Esophagus muscularis mucosa (tissue), 4 donors: ENCODE measurements at places on chromosomes 1 and 21. TPM values are rescaled to one million over a fixed set of nuclear protein-coding genes. Genes with fewer than 3 reads are reported as not detected.

DNA sequence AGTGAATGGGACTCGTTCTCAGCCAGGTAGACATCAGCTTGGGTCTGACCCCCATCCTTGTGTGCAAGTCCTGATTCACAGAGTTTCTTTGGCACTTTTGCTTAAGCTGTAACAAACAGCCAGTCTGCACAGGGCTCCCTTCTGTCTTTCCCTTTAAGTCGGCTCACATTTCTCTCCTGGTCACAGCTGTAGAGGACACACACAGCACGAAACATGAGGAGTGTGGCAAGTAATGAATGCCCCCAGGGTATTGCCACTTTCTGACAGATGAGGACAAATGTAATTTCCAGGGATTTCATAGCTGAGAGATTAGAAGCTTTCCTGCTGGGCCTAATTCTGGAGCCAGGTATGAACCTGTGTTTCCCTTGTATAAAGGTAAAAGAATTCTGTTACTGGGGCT, 423.5 kb downstream of the KIF26B start:
- no peak for DNase-seq

GRCh38 chr1:95625224-95625623, 391.2 kb downstream of the RWDD3 start:
- no peak for DNase-seq

- DNase-seq, result no peak
Observed at GRCh38 chr1:171403393-171403792, 81.9 kb upstream of the PRRC2C start.

FCER1A gene
- 8.3 TPM for total RNA-seq

GRCh38 chr1:162023547-162024501, at the start of gene OLFML2B:
OLFML2B (minus strand) TSS chr1:162023869; CDS start chr1:162023430, 439 bp downstream.
- no peak for DNase-seq

DNA sequence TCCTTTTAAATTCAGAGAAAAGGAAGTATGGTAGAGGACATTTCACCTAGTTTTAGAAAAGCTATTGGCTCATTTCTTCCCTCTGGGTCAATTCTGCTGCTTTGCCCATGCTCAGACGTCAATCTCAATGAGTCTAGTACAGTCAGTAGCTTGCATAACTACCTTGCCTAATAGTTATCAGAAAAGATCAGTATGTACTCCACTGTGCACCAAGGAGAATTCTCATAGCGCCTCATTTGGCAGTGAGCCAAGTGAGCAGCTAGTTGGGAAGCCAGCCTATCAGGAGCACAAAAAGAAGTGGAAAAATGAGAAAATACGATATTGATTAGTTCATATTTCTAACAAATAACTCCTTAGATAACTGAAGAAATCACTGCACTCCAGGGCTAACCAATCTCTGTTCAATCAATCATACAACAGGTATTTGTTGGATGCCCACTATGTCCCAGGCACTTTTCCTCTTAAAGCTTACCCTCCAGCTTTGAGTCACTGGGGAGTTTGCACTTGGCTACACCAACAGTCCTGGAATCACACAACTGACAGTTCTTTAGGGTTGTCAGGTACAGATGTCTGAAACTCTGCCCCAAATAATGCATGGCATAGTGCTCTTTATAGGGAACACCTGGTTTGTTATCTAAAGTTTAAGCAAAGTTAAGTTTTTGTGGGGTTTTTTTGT, 50.2 kb downstream of the PRDX6 start:
- no peak for DNase-seq

DNA sequence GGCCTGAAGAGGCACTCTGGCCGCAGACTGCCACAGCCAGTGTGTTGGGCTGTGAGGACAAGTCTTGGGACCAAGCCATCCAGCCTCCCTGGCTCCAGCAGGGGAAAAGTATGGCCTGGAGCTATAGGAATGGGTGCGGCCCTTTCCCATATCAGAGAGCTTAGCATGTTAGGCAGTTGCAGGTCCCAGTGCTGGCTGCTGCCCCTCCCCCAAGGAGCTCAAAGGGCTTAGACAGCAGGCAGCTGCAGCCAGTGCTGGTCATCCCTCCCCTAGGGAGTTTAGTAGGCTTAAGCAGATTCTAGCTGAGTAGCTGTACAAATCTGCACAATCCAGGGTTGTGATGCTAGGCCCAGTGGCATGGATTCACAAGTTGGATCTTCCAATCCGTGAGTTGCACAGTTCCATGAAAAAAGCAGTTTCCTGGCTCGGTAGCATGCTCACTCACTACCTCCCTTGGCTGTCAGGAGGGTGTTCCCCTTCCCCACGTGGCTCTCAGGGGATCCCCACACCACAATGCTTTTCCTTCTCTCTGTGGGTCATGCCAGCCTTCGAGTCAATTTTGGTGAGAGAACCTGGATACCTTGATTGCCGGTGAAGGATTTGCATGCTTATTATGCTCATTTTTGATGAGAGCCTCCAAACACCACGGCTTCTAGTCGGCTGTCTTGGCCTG, 1490.8 kb downstream of the BRINP3 start:
- no peak for DNase-seq

- no peak for DNase-seq
Observed at GRCh38 chr1:8905582-8906191, 27.2 kb upstream of the ENO1 start.

DNA sequence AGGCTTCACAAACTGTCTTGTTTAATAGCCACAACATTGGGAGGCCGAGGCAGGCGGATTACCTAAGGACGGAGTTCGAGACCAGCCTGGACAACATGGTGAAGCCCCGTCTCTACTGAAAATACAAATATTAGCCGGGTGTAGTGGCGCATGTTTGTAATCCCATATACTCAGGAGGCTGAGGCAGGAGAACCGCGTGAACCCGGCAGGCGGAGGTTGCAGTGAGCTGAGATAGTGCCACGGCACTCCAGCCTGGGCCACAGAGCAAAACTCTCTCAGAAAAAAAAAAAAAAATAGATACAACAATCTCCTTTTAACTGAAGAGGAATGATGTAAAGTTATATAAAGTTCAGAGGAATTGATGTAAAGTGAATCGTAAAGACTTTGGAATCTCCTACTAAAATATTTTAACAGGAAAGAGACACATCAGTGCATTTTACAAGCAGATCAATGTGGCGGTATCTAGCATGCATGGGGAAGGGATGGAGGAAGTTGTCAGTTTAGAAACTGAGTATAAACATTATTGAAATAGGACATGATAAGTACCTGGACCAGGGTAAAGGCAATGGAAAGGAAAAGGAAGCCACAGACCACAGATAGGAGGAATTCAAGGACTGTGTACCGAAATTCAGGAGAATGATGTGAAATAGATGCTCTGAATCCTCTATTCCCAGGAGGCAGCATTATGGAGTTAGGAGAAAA, 41.5 kb downstream of the PTPRC start:
- DNase-seq, result no peak

GRCh38 chr1:241157435-241157834, 199.6 kb downstream of the RGS7 start:
- no peak for DNase-seq

COL16A1 gene
- 47.8 TPM for total RNA-seq

GRCh38 chr21:45387506-45387905, 17.5 kb upstream of the COL18A1 start:
- DNase-seq, result no peak

DNA sequence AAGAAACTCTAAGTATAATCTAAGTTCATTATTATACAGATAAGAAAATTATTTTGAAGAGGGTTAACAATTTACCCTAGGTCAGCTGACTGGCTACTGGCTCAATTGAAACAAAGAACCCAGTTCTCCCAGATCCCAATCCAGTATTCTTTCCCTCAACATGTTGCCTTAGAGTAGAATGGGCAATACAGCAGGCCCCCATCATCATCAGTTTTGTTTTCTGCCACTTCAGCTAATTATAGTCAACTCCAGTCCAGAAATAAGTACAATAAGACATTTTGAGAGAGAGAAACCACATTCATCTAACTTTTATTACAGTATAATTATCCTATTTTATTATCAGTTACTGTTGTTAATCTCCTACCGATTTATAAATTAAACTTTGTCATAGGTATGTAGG, 241.2 kb downstream of the ASTN1 start:
- no peak for DNase-seq

GRCh38 chr1:41640756-41641474, 156.4 kb upstream of the EDN2 start:
- DNase-seq, result no peak

RGS1 gene
- 6.1 TPM for total RNA-seq

LINGO4 gene
- total RNA-seq, result not detected

GRCh38 chr1:162197615-162198421, 128.3 kb downstream of the NOS1AP start:
- no peak for DNase-seq

DNA sequence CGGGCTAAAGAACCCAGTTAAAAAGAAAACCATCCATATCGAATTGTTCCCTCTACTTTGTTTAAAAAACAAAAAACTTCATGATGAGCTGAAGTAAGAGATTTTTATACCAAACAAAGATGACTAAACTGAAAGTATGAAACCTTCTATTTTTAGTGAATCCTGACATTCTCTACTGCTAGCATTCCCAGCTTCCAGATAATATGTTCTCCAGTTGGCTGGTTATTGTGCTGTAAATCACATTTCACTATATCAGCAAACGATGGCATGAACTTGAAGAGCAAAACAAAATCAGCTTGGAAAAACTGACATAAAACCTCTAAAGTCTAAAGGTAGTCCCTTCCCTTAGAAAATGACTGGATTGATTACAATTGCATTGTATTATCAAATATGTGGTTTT, 68.1 kb upstream of the APP start:
- no peak for DNase-seq

ARHGAP30 gene
- 4.6 TPM for total RNA-seq

GRCh38 chr1:80036690-80037432, 1030.3 kb upstream of the ADGRL4 start:
- no peak for DNase-seq

- DNase-seq, result no peak
Observed at GRCh38 chr1:157659576-157660247, 40.9 kb downstream of the FCRL3 start.

DNA sequence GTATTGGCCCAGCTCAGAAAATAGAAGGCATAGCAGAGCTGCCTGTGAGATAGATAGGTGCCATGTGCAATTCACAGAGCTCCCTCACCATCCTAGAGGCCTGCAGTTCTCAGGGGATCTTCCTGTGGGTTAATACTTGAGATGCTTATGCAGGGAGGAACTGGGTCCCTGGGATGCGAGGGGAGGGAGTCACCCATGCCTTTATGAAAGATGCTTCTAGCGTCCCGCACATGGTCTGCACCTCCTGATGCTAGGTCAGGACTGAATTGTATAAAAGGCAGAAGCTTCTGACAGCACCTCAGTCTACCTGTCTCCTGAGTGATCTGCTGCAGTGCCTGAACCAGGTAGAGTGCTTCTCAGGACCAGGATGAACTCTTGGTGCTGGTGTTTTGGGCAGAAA, at the start of gene LCE5A:
LCE5A (plus strand) TSS at position 301 of the 400 bp plus-strand sequence. CDS start 732 bp downstream, outside the sequence.
- DNase-seq, result peak; percentile 82

DNA sequence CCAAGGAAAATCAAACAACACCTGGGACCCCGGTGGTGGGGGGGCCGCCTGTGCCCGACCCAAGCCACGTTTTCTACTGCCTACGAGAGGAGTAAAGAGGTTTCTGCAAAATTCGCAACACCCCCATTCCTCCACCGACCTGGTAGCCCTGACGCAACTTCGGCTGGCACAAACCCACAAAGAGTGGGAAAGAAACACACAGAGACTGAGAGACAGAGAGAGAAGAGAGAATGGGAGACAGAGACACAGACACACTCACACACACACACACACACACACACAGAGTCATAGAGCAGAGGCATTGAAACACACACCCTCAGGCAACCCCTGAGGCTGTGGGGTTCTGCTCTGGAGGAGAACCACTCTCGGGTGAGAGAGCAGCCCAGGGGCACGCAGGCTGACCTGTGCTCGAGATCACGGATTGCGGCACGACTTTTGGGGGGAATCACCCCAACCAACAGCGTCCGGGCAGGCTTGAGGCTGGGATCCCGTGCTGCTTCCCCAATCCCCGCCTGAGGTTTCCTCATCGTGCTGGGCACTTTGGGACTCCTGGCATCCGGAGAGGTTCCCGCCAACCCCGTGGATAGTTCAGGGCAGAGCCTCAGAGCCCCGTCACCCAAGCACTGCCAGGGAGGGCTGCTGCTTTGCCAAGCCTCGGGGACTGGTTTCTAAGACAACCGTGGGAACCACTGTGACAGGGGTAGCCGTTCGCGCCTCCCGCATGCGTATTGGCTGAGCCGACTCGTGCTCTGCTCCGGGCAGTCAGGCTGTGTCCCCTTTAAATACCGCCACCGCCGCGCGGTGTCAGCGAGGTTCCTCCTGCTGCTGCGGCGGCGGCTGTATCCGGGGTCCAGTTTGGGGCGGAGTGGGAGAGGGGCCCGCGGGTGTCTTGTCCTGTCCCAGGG, 682.4 kb upstream of the TPTE start:
- peak; percentile 93 for DNase-seq

NMNAT2 gene
- total RNA-seq, result 1.7 TPM

GRCh38 chr1:25806418-25806817, 6.4 kb downstream of the SELENON start:
- DNase-seq, result no peak

DNA sequence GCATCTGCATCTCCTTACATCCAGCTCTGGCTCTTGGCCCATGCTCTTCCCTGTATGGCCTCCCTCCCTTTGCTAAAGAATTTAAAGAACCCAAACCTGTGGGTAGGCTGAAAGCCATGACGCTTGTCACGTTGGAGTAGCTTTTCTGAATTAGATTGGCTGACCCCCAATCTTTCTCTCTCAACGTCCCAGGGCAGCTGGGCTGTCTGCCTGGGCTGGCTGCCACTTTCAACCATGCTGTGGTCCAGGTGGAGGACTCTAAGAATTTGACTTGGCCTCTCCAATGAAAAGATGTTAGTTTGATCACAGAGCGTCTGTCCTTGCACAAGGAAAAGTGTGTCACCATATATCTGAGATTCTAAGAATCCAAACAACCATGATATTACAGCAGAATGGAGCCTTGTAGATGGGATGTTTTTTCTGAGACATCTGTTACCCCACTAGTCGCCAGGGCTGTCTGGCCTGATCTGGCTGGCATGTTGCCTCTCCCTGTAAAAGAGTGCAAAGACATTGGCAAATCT, 6.5 kb upstream of the IGSF3 start:
- DNase-seq, result no peak

- no peak for DNase-seq
Observed at GRCh38 chr1:199071080-199071479, 432.2 kb downstream of the PTPRC start.

DNA sequence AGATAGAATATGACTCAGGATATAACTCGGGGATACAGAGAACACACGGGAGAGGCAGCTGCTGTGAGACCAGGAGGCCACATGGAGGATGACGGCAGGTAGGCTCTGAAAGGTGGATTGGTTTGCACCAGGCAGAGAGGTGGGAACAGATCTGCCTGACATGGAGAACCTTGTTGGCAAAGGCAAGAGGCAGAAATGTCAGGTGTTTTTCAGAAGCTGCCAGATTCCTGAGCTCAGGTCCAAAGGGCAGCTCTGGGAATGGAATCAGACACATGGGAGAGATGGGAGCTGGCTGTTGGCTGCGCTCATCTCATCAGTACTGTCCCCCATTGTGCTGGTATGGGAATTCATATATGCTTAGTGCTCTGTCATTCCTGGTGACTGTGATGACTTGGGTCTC, 19.2 kb downstream of the SYT6 start:
- DNase-seq, result no peak

DNA sequence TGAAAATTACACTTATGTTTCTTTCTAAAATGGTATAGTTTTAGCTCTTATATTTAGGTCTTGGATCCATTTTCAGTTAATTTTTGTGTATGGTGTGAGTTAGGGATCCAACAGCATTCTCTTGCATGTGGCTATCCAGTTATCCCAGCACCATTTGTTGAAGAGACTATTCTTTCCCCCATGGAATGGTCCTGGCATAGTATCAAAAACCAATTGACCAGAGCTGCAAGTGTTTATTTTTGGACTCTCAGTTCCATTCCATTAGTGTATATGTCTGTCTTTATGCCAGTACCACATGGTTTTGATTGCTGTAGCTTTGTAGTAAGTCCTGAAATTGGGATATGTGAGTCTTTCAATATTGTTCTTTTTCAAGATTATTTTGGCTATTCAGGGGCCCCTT, 14.3 kb downstream of the TTLL10 start:
- DNase-seq, result no peak

AK5 gene
- 2.4 TPM for total RNA-seq
